ENCODE measurements at places on chromosomes 5 and 9. TPM values are rescaled to one million over a fixed set of nuclear protein-coding genes. Genes with fewer than 3 reads are reported as not detected.

DNA sequence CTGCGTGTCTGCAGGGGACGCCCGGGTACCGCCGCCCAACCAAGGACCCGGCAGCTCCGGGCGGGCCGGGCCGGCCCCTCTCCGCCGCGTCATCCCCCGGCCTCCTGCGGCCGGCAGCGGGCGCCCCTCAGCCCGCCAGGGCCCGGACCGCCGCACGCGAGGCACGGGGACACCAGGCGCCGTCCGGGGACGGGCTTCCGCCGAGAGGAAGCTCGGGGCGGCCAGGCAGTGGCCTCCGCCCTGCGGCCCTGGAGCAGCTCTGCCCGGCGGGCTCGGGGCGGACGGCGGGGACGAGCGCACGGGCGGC lies 373 bp downstream of the FBXW5 start:
- DNase-seq, result no peak

DNA sequence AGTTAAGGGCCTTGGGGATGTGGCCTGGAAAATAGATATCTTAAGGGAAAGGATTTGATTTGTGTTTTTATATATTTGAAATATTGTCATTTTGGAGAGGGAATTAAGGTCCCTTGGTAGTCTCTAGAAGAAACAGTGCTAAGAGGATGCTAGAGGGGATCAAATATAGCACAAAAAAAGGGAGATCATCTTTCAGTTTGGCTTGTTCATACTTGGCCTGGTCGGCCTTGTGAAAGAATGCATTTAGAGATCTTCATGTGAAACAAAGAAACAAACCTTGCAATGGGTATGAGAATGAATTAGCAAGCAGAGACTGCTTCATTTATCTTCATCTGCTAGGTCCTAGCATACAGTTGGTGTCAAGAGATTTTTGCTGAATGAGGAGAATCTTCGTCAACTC lies 15.0 kb downstream of the DMRT2 start:
- no peak for DNase-seq

- DNase-seq, result no peak
Observed at GRCh38 chr5:93576994-93577853, 3.8 kb downstream of the NR2F1-AS1 start.

- DNase-seq, result no peak
Observed at GRCh38 chr5:172443441-172444109, 10.8 kb downstream of the SH3PXD2B start.

- DNase-seq, result no peak
Observed at GRCh38 chr5:108461628-108462367, 79.9 kb upstream of the FBXL17 start.

Gene INSL6
- 0.51 TPM for polyA plus RNA-seq

DNA sequence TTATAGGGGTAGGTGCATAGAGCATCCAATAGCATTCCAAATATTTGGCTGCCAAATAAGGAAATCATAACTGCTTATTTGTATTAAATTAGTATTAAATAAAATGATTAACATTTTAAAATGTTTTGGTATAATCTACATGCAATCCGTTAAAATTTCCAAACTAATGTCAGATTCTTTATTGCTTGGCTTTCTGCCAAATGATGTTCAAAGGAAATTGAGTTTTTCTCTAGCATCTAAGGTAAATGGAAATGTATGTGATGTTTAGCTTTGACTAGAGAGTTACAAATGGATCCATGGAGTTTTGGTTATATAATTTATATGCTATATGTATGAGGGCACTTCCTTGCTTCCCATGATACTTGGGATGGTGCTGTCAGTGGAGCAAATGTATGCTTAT lies 121.7 kb downstream of the ZCCHC7 start:
- DNase-seq, result no peak

Gene CTXN3
- not detected for polyA plus RNA-seq

DNA sequence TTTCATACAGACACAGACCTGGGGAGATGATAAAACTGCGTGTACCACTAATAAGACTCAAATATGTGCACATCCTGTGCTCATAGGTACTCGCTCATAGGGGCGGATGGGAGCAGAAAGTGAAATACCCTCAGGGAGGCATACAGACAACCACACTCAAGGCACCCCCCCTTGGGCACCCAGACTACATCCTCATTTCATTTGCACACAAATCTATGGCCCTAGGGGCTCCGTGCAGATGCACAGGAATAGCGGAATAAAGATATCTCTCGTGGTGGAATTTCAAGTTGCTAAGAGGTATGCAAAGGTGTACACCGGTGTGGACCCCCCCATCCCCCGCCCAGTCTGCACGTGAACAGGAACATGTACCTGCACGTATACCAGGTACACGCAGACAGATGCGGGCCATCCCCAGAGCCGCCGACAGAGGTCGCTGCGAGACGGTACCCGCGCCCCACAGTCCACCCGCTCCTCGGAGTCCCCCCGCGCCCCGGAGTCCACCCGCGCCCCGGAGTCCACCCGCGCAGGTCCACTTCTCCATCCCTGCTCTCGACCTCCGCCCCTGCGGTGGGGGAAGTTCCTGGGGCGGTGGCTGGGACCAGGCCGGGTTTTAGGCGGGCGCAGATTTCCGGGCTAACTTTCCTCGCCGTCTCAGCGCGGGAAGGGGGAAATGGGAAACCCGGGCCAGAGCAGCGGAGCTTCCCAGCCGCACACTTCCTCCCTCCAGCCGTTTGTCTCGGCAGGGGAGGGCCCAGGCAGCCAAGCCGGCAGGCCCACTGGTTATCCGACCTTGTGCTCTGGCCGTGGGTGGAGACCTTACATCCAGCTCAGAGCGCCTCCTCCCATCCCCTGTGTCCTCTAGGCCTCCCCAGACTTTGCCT lies 1.0 kb upstream of the IL12B start:
- DNase-seq, result no peak

GRCh38 chr9:118038713-118039112 lies 334.5 kb downstream of the TLR4 start:
- no peak for DNase-seq

- DNase-seq, result no peak
Observed at GRCh38 chr5:171825051-171825450, 39.4 kb downstream of the SMIM23 start.

DNA sequence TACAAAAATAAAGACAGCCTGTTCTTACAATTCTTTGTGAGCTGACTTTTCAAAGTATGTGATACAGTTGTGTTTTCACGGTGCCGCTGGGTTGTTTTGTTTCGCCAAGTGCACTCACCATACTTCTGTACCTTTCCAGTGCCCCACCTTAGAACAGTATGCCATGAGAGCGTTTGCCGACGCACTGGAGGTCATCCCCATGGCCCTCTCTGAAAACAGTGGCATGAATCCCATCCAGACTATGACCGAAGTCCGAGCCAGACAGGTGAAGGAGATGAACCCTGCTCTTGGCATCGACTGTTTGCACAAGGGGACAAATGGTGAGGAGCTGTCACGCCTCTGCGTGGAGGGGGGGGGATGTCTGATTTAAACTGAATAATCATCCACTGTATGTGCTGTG lies 12.9 kb downstream of the CCT5 start:
- DNase-seq, result no peak

- DNase-seq, result no peak
Observed at GRCh38 chr5:150484964-150485692, 22.8 kb upstream of the NDST1 start.

Gene FAM174A
- polyA plus RNA-seq, result 23.1 TPM

- no peak for DNase-seq
Observed at GRCh38 chr9:18989865-18990264, 43.1 kb downstream of the SAXO1 start.

- no peak for DNase-seq
Observed at GRCh38 chr9:21720758-21721157, 81.7 kb upstream of the MTAP start.

- no peak for DNase-seq
Observed at GRCh38 chr5:73814233-73814846, 188.3 kb downstream of the ARHGEF28 start.

DNA sequence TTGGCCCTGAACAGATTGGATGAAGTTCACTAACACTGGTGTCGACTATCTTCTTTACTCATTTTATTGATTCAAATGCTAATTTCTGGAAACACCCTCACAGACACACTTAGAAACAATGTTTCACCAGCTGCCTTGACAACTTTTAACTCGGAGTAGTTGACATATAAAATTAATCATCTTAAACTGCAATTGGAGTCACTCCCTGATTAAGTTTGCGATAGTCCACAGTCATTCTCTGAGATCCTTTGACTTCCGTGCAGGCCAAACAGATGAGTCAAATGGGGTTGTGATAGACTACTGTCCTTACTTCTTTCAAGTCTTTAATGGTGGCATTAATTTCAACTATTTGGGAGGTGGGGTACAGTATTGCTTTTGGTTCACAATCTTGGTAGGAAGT lies 114.4 kb upstream of the PCSK1 start:
- no peak for DNase-seq

- DNase-seq, result no peak
Observed at GRCh38 chr9:120397453-120397852, 182.5 kb downstream of the CDK5RAP2 start.

DNA sequence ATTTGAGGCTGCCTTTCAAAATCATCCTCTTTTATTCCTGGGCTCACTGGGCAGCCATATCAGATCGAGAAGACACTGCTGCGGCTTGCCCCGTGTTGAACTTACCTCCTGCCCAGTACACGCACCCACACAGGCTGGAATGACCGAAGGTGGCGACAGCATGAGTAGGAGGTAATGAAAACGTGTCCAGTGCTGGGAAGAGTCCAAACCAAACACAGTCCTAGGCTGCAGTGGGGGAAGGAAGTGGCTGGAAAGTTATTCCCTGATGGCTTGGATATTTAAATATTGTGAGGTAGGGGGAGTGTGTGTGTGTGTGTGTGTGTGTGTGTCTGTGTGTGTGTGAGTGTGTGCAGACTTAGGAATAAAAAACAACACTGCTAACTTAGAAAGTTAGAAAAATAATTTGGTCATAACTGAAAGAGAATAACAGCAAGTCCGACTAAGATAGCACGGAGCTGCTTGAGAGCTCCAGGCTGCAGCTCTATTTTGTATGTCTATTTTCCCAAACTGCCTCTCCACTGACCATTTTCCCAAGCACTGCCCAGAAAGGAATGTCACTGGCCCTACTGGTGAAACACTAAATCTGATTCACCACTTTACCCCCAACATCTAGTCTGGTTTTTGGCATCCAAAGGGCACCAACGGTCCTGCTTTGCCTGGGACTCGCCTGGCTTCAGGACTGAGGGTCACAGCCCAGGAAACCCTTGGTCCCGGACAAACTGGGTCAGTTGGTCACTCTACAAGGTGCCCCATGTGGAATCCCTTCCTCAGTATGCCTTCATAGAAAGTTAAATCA lies 41.2 kb downstream of the ANKH start:
- DNase-seq, result no peak

DNA sequence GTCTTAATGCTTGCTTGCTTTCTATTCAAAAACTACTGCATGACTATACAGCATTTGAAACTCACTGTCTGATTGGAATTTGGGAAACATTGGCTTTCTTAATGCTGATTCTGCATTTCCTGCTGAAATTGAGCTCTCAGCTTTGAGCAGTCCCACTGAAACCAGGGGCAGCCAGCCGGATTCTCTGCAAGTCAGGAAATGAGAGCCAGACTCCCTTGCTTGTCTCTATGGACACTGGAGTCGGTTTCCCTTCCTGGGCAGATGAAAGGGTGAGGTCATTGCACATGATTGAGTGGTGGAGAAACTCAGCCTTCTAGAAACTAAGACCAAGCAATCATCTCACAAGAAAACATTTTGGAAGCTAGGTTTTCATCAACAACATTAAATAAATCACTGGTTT lies 119.7 kb upstream of the SPATA31C2 start:
- peak; percentile 87 for DNase-seq

DNA sequence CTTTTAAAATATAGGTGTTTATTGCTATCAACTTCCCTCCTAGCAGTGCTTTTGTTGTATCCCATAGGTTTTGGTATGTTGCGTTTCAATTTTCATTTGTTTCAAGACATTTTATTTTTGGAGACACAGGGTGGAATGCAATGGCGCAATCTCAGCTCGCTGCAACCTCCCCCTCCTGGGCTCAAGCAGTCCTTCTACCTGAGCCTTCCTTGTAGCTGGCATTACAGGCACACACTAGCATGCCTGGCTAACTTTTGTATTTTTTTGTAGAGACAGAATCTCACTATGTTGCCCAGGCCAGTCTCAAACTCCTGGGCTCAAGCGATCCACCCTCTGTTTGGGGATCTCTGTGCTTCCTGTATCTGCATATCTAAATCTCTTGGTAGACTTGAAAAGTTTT lies 35.4 kb upstream of the CCDC180 start:
- no peak for DNase-seq

- no peak for DNase-seq
Observed at GRCh38 chr5:82657033-82657699, 379.0 kb upstream of the RPS23 start.

- no peak for DNase-seq
Observed at GRCh38 chr5:61030163-61030482, 85.1 kb downstream of the NDUFAF2 start.

- no peak for DNase-seq
Observed at GRCh38 chr5:56375011-56375410, 141.9 kb upstream of the ANKRD55 start.

Gene BARHL1
- not detected for polyA plus RNA-seq

DNA sequence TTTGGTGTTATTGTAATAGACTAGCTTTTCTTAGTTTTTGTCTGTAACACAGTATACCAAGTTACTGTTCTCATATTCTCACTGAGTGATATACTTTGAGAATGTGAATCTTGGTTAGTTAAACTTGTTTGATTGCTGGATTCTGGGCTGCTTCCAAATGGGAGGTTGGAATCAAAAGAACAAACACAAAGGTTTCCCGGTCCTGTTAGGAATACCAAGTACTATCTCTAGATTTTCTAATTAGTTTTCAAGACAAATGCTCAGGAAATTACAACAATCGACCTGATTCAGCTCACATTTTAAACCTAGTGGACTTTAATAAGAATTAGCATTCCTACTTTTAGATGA lies 244.3 kb downstream of the CSNK1G3 start:
- DNase-seq, result no peak

GRCh38 chr9:98887918-98888510 lies 55.7 kb upstream of the COL15A1 start:
- no peak for DNase-seq

DNA sequence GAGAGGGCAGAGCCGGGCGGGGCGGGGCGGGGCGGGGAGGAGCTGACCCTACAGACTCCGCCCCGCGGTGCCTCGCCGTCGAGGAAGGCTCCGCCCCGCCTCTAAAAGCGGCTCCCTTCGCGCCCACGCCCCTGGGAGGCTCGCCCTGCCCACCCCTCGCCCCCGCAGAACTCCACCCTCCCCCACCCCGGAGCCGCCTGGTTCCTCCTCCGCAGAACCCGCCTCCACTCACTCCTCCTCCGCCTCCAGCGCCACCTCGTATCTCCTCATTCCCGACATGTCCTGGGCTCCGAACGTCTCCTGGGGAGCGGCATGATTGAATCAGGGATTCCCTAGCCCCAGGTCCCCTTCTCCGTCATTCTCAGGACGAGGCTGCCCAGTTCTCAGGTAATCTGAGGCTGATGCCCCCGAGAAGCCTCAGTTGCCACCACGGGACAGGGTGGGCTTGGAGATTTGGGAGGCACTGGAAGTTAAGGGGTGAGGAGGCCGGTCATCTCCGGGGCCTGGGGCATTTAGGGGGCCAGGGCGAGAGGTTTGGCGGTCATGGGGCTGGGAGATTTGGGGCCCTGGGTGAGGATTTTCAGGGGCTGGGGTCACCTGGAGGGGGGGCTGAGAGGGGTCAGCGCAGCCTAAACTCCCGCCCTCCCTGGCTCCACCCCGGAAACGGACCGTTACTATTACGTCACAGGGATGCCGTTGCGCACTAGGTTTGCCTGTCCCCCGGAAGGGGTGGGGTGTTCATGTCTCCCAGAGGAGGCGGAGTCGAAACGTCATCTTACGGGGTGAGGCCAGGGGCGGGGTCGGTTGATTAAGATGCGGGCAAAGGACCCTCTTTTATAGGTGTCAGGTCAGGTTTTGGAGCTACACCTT lies 3.2 kb upstream of the CCL27 start:
- peak; percentile 95 for DNase-seq
